Stimulated activated naive CD8-positive, alpha-beta T cell treated with anti-CD3 and anti-CD28 coated beads, Interleukin-15, amount 100 ng/mL, for 72 hours (primary cell): ENCODE measurements at places on chromosomes 1 and 21.

GRCh38 chr1:240967070-240967724 lies 355.2 kb upstream of the GREM2 start:
- no peak for DNase-seq

GRCh38 chr21:32455548-32455947 lies 43.0 kb downstream of the EVA1C start:
- DNase-seq, result no peak

- no peak for DNase-seq
Measured at GRCh38 chr1:95806171-95806570, 572.2 kb downstream of the RWDD3 start.

DNA sequence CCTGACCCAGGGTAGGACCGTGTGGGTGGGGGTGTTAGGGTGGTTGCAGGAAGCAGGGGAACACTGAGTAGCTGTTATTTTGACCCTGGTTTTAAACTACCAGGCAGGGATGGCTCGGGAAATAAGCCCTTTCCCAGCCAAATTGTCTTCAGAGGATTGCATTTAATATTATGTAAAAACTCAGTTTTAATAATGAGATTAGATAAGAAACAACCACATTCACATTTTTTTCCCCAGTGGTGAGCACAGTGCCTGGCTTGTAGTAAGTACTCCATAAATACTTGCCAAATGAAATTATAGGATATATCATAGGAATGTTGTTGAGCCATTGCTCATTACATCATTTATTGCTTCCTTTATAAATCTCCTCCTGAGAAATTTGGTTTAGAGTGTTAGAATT lies 3.1 kb upstream of the ACP6 start:
- no peak for DNase-seq
